ENCODE measurements at places on chromosomes 6 and 20.

DNA sequence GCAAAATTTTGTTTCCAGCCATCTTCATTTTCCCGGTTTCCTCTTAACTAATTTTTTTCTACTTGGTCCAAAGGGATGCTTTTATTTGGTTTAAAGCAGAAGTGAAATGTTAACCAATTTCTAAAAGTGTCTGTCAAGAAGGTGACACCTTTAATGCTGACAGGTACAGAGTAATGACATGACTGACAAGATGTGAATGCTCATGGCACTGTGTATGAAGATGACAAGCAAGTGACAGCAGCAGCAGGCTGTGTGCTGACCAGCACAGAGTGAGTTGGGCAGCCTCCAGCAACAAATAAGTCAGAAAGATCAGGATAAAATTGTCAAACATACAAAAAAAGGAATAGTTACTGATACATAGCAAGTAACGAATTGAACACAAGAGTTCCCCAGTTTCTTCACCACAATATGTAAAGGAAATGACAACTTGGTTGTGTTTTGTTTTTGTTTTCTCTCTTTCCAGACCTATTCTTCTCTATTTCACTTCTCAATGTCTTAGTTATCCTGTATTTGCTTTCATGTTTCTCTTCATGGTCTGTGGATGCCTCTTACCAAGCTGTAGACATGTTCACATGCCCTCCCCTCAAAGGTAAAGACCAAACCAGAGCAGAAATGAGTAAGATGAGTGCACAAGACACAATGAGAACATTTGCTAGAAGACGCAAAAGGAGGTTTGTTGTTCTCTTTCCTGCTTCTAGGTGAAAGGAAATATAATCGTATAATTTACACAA is 174.9 kb downstream of the FRK start:
- DNase-seq: no peak

DNA sequence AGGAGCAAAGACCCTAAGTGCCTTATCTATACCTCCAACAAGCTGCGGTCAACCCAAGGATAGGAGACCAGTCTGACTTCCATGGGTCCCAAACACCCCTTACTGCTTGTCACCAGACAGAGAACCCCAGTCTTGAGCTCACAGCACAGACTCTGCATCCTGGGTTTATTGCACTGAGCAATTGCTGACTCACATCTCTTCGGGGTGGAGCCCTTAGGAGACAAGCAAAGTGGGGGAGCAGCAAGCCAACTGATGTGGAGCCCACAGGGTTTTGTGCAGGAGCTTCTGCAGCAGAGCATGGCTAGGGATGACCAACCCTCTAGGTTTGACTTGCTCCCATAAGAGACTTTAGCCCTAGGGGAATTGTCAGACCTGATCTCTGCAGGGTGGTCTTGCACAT is 38.6 kb upstream of the EYS start:
- no peak for DNase-seq

GRCh38 chr6:85580118-85580877 is 13.4 kb downstream of the SNX14 start:
- DNase-seq: no peak

- peak; percentile 52 for DNase-seq
Observed at GRCh38 chr6:30615958-30616810, 859 bp downstream of the PPP1R10 start.
